ENCODE measurements at places on chromosomes 11 and 22.

GRCh38 chr22:24225044-24225601, 19.8 kb downstream of the GGT5 start:
- DNase-seq = no peak

- no peak for DNase-seq
These were observed 25.6 kb upstream of the DRICH1 start for GRCh38 chr22:23657727-23658126.

GRCh38 chr11:62850911-62851806, 11.8 kb upstream of the WDR74 start:
- no peak for DNase-seq

DNA sequence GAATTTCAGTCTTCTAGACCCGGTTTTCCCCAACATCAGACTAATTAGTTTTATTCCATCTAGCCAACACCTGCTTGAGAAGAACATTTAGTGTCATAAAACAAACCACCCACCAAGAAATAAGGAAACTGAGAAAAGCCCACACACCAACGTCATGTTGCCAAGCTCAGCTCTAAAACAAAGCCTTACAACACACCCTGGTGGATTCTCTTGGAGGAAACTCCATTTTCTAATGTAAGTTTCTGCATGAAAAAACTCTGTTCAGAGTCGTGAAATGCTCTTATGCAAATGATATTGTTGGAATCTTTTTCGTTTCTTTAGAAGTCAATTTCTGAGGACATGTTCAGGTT, 105.0 kb upstream of the RAG2 start:
- peak; percentile 23 for DNase-seq

DNA sequence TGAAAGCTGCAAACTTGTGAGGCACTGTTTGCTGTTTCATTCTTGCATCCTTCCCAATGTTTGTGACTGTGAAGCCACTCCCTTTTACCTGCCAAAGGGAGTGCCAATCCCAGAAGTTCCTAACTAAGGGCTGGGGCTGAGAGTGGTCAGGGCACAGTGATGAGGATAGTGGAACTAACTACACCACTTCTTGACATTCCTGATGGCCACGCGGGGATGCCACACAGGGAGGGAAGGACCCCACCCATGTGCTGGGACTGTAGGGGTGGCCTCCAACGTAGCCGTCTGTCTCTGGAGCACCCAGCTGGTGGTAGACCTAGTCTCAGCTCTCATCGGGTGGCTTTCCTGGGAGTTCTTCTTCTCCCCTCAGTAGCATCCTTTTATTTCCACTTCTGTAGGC, 335.5 kb downstream of the CADM1 start:
- DNase-seq = no peak

GRCh38 chr22:37806409-37807333, 1.1 kb upstream of the GCAT start:
- no peak for DNase-seq

DNA sequence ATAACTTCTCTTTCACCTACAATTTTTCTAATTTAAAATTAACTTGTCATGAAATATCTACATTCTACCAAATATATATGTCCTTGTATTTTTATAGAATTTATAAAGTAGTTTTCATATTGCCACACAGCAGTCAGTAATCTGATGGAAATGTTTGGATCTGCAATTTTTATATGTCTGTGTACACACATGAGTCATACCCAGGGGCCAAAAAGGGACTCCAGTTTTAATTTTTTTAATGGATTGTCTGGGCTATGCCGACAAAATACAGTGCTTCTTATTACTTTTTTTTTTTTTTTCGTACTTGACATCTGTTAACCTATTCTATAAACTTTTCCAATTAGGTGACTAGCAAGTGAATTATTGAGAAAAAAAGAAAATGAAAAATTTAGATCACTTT, 6.3 kb downstream of the GUCY1A2 start:
- DNase-seq = no peak

GRCh38 chr11:64845129-64845775, 799 bp upstream of the CDC42BPG start:
- DNase-seq = no peak

GRCh38 chr11:102603091-102603490, 22.0 kb downstream of the MMP20 start:
- DNase-seq = no peak

DNA sequence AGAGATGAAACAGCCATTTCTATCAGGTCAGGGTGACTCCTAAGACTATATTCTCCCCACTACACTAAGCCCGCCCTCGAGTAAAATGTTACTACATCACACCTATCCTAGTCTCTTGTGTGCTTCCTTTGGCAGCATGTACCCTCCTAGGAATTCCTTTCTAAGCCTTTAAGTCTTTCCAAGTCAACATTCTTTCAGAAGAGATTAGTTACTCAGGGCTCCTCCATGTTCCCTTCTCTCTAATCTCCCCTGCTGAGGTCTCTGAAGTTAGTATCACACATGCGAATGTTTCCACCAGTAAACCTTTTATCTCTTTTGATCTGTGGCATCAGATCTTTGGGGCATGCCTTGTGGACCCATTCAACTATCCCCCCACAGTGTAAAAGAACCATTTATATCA, 873.7 kb upstream of the FAT3 start:
- DNase-seq = no peak

GRCh38 chr11:121889186-121889585, 226.8 kb downstream of the BLID start:
- no peak for DNase-seq

DNA sequence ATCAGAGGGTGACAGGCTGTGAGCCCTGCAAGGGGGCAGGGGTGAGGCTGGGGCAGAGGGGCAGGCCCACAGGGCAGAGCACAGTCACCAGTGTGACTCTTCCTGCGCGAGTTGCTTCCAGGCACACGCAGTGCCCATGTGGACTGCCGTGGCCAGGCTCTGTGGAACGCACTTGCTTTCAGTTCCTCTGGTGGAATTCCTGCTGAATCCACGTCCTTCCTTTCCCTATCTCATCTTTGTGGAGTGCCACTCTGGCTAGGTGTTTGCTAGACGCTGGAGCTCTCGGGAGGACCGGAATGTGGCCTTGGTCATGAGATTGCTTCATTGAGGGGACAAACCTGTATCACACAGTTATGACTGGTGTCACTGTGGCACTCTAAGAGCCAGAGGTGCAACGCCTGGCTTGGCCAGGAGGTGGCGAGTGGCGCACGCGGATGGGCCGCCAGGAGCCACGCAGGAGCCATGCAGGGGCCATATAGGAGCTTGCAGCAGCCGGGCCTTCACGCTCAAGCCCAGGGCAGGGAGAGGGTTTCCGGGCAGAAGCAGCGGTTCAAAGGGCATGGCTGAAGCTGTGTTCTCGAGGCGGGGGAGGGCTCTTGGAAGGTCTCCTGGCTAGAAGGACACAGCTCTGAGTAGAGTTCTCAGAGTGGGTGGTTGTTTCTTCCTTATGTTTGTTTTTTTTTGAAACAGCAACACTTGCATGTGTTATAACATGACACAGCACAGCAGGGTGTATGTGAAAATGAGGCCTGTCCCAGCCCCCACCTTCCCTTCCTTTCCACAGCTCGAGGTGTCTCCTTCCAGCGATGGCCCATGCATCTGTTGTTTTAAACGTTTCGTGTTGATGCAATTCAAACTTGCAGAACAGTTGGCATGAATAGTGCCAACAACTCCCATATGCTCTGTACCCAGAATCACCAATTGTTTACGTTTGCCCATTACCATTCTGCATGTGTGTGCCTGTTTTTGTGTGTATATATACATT, 36.2 kb downstream of the TBC1D22A start:
- DNase-seq = peak; percentile 83

DNA sequence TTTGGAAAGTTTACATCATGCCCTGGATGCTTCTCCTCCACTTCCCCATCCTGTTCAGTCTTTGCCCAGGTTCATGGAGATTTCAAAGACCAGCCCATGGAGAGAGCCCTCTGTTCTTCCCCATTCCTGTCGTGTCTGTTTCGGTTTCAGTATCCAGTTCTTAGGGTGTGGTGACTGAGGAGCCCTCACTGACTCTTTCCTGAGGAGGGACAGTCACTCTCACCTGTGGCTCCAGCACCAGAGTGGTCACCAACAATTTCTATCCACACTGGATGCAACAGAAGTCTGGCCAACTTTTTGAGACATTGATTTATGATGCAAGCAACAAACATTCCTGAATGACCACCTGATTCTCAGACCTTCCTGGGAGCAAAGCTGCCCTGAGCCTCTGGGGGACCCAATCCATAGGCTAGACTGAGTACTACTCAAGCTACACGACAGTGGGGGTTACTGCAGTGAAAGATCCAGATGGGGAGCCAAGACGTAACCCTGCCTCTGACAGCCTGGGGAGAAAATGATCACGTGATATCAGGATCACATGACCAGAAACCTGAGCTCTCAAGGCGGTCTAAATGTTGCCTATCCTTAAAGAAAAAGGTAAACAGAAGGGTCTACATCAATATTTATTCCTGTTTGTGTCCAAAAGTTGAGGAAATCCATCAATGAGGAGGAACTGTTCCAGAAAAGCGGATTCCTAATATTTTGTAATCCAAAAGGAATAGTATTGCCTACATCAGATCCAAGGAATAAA, 76.2 kb upstream of the VPREB1 start:
- DNase-seq = peak; percentile 46

DNA sequence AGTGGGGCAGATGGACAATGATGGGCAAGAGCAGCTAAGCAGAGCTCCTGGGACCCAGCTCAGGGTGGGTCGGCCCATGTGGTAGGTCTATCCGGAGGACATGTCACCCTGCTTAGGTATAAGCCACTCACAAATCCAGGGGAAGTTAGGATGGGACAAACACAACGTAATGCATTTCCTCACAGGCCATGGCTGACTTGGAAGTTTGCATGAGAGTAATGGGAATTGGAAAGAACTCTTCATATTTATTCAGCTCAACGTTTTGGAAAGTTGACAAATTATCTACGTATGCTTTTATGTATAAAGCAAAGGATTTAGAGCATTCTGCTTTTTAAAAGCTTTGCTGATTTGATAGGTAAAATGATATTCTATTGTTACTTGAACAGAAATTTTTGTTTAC, 74.9 kb downstream of the SMCO4 start:
- no peak for DNase-seq

DNA sequence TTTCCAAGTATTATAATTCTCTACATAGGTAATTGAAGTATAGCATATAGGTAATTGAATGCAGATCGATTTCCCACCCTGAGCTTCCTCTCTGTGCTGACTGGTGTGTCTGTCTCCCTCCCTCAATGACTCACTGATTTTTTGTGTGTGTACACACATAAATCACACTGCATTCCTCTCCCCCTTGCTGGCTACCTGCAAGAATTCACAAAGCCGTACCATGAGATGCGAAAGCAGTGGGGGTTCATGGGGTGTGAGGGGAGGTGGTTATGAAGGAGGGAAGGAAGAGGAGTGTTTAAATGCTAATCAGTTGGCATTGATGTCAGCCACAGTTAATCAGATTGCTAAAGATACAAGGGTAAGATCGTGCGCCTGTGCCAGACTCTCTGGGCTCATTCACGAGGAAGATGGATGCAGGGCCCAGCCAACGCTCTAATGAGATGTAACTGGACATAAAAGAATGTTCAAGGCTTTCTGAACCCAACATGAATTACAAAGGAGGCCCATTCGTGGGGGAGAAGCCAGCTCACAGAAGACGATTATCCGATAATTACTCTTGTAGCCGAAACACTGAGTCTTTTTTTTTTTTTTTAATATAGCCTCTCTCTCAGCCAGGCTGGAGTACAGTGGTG, 107.4 kb downstream of the SEZ6L start:
- DNase-seq = no peak

DNA sequence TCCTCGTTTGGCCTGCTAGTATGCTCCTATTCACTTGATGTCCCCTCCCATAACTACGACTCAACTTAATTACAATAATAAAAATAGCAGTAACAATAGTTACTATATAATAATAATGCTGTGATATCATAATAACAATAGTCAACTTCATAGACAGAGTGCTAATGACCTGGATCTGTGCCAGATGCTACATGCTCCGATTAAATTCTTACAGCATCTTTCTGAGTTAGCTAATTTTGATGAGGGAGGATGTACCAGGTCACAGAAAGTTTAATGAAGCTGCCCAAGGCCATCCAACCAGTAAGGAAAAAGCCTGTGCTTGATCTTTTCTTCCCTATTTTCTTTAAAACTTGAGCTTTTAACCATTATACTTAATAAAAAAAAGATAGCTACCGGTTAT, 413.4 kb upstream of the LRRC4C start:
- DNase-seq = no peak

DNA sequence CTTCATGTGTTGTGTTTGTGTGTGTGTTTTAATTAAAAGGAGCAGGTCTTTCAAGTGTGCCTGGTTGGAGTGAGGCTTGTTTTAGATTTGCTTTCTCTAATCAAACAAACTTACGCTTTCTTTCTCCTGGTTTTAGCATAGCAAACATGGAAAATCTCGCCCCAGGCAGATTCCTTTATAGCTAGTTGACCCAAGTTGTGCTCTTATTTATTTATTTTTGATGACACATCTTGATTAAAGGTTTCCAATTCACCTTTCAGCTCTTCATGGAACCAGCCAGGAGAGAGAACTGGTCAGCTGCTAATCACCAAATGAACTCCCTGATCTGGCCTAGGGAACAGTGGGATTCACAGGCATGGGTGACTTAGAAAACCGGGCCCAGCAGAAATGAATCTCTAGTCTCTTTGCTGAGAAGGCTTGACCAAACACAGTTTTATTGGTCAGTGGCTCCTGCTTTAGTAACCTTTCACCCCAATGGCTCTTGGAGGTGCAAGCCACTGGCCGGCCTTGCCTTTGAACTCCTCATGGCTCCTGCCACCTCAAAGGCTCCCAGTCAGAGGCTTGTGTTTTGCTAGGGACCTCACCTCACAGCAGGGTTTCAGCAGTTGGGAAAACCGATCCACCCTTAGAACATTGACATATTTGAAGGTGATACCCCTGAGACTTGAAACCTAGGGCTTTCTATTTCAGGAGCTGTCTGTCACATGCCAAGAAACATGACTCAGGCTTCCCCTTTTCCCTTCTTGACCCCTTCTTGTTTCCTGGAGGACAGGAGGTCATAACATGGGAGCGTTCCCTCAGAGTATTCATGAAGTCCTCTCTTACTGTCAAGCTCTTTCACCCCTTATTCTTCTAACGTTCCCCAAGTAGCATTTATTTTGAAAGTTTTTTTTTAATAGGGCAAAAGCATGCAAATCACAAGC, 48.8 kb downstream of the EXT2 start:
- no peak for DNase-seq

DNA sequence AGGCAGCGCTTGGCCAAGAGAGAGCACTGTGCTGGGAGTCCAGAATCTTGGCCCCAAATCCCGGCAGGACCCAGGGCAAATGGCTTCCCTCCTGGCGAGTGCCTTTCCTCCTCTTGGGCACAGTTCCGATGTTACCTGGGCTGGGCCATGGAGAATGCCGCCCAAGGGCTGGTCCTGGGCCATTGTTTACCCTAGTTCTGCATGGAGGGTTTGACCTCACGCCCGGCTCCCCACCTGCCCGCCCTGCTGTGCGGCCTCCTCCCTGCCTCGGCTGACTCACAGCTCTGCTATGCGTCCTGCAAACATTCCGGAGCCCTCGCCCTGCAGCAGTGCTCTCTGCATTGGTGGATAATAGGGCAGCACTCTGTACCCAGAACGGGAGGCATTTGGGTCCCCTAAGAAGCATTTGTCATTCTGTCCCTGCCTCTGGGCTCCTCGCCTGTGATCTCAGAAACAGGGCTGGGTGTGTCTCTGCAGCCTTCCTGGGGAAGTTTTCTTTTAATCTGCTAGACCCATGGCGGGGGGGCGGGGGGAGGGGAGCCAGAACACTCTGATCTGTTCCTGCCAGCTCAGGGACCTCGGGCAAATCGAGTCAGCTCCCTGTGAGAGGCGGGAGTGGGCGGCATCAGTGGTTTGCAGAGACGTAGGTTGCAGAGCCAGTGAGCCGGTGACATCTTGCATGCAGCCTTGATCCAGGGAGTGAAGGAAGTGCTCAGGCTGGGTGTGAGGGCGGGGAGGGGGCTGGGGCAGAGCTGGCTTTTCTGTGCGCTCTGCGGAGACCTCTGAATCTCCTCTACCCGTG, 32.9 kb upstream of the SMIM38 start:
- peak; percentile 71 for DNase-seq

GRCh38 chr11:47551086-47551485, 1.8 kb downstream of the CELF1 start:
- peak; percentile 54 for DNase-seq

All from GM20000 (cell line).